ENCODE measurements at places on chromosomes 5 and 9.
A peak's percentile ranks its signal among the peaks of the same experiment; 100 is the strongest.

GRCh38 chr9:129209109-129209508 lies 31.0 kb upstream of the IER5L start:
- no peak for DNase-seq

DNA sequence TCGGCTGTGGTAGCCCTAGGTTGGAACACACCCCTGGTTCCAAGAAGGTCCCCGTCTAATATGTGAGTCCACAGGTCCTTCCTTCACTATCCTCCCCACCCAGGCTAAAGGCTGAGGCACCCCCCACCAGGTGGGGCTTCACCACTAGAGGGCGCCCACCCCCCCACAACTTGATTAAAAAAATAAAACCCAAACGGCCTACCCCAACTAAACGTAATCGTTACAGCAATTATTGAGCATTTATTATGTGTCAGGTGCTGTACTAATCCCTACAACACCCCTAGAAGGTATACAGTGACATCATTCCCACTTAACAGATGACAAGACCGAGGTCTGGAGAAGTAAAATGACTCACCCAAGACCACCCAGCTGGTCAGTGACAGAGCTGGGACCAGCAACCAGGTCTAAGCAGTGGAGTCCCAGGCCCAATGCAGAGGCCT lies 65.0 kb downstream of the FGF18 start:
- DNase-seq = peak; percentile 69

GRCh38 chr9:117487555-117488175 lies 72.8 kb upstream of the ASTN2 start:
- peak; percentile 95 for DNase-seq

DNA sequence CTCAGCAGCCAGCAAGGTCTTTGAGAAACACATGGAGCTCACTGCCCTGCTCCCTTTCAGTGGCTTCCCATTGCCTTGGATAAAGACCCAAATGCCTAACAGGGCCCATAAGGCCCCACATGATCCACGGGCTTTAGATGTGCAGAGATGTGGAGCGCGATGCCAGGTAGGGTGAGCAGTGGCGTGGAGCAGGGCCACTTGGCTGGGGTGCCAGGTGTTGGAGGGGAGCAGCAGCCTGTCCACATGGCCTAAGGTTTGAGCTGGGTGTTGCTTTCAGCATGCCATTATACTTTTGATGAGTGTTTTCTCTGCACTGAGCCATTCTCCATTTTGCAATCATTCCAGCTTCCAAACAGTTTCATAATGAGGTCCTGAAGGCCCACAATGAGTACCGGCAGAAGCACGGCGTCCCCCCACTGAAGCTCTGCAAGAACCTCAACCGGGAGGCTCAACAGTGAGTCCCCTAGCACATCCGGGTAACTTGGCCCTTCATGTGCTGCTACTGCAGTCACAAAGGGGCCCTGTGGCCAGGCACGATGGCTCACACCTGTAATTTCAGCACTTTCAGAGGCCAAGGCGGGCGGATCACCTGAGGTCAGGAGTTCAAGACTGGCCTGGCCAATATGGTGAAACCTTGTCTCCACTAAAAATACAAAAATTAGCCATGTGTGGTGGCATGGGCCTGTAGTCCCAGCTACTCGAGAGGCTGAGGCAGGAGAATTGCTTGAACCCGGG lies 11.1 kb downstream of the GLIPR2 start:
- no peak for DNase-seq

GRCh38 chr5:6424700-6425099 lies 24.0 kb upstream of the UBE2QL1 start:
- DNase-seq = no peak

GRCh38 chr9:84379740-84380139 lies 39.2 kb upstream of the SLC28A3 start:
- no peak for DNase-seq

DNA sequence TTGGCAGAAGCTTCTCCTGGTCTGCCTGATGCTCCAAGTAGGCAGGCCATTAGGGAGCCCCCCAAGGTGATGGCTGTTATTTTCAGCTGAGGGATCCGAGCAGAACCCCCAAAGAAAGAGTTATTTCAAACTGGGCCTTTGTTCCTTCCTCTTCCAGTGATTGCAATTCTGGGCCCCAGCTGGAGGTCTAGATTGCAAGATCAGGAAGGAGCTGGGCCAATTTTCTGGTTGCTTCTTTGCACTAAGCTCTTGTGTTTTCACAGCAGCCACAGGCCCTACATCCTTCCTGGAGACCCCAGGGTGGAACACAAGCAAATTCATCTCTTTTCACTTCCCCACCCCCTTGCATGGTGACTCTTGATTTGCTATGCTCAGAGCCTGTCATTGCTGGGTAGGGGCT lies 215.0 kb downstream of the SEMA6A start:
- DNase-seq = no peak

DNA sequence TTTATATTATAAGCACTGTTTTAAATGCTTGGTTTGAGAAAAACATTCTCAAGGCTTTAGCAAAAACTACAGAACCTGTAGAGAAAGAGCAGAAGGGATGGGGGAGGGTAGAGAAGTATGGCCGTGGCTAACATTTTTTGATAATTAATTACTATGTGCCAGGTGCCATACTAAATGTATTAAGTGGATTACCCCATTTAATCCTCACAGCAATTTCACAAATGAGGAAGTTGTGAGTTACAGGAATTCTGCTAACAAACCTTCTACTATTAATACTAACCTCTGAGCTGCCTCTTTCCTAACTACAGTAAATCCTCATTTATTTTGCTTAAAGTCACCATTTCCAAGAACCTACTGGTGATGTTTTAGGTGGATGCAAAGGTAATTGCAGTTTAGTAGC lies 157.9 kb downstream of the RNF180 start:
- no peak for DNase-seq

- DNase-seq = no peak
Measured at GRCh38 chr5:172872997-172873491, 39.0 kb downstream of the ERGIC1 start.

- no peak for DNase-seq
Measured at GRCh38 chr5:1123418-1124147, 11.7 kb upstream of the SLC12A7 start.

- no peak for DNase-seq
Measured at GRCh38 chr5:67193439-67193807, 3.2 kb downstream of the CD180 start.

DNA sequence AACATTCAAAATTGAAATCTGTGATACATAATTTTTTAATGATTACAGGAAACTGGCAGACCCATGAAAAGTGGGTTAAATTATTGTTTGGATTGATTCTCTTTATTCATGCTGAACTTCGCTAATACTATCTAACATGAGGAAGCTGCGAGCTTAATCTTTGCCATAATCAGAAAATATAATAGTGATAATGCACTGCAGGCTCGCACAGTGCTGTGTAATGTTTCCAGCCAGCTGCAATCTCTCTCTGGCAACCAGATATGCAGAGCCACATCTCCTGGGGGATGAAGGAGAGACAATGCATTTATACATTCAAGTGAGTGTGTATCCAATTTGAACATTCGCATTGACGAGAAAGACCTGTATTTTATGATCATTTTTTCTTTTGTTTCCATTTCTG lies 669.7 kb upstream of the RGMB start:
- DNase-seq = no peak

- DNase-seq = no peak
Measured at GRCh38 chr9:109488791-109489492, 9.2 kb downstream of the PTPN3 start.
